Activated naive CD4-positive, alpha-beta T cell (primary cell): ENCODE measurements at places on chromosomes 16 and 17.

- no peak for DNase-seq
Observed at GRCh38 chr17:39750131-39751015, 12.6 kb downstream of the GRB7 start.

- DNase-seq = no peak
Observed at GRCh38 chr17:70171159-70171558, 1.8 kb downstream of the KCNJ2 start.

GRCh38 chr16:27753563-27753962, 203.6 kb downstream of the KATNIP start:
- no peak for DNase-seq

DNA sequence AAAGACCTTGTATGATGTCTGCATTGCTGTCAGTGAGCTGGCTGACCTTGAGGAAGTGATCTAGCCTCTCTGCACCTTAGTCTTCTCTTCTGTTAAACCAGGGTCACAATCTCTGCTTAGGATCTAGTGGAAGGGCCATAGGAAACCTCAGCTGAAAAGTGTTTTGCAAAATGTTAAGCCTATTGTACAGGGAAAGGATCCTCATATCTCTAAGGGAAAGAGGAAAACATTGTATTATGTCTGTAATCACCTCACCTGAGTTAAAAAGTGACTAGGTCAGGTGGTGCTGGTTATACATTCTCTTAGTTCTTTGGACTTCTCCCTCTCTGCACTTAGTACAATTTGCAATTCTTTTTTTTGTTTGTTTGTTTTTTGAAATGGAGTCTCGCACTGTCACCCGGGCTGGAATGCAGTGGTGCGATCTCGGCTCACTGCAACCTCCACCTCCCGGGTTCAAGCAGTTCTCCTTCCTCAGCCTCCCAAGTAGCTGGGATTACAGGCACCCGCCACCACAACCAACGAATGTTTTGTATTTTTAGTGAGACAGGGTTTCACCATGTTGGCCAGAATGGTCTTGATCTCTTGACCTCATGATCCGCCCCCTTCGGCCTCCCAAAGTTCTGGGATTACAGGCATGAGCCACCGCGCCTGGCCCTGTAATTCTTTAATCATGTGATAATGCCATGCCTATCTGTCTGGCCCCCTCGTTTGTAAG, 2.0 kb upstream of the SEPHS2 start:
- no peak for DNase-seq

GRCh38 chr16:67752641-67753040, 33.5 kb upstream of the GFOD2 start:
- no peak for DNase-seq
